ENCODE measurements at places on chromosomes 3 and 15.

DNA sequence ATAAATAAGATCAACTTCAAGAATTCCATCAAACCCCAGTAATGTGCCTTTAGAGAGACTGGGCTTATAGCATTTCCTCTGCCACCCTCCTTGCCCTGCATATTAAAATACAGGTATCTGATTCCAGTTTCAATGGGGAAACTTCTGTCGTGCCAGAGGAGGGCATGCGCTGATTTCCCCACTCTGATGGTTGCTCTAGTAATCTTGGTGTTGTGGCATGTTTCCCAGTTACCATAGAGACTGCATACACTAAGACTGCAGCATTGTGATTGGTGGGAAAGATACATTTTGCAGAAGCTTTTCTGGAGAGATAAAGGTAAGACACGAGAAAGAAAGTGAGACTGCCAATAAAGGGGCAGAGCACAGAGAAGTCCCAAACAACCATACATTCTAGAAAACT, 225.6 kb downstream of the TIGIT start:
- DNase-seq = peak; percentile 47

DNA sequence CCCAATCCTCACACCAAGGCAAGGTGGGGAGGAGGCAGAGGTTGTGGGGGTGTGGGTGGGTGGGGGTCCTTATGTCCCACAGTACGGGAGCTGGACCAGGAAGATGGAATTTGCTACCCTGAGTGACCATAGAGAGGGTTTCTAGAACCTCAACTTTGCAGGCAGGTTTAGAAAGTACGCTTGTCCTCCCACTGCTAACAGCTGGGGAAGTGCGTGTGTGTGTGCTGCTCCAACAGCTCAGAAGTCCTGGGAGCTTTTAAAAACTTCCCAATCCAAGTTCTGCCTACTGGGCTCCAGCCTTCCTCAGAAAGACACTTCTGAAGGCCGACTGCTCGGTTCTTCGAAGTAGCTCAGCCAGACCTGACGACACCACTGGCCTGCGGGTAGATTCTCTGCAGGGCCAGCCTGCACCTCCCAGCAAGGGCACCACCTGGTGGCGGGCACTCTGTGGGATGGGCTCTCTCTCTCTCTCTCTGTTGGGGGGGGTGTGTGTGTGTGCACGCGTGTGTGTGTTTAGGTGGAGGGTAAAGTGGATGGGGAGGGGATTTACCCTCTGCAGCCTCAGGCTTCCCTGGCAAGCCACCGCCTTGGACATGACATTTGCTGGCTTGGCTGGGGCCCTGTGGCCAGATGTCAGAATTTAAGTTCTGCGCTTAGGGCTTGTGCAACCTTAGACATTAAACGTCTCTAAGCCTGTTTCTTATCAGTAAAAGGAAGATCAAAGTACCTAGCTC, 15.6 kb downstream of the TMEM158 start:
- DNase-seq = no peak

- no peak for DNase-seq
These were observed 619.0 kb upstream of the GOLIM4 start for GRCh38 chr3:168714609-168715240.

GRCh38 chr3:22361521-22361920, 610.5 kb upstream of the ZNF385D start:
- no peak for DNase-seq

DNA sequence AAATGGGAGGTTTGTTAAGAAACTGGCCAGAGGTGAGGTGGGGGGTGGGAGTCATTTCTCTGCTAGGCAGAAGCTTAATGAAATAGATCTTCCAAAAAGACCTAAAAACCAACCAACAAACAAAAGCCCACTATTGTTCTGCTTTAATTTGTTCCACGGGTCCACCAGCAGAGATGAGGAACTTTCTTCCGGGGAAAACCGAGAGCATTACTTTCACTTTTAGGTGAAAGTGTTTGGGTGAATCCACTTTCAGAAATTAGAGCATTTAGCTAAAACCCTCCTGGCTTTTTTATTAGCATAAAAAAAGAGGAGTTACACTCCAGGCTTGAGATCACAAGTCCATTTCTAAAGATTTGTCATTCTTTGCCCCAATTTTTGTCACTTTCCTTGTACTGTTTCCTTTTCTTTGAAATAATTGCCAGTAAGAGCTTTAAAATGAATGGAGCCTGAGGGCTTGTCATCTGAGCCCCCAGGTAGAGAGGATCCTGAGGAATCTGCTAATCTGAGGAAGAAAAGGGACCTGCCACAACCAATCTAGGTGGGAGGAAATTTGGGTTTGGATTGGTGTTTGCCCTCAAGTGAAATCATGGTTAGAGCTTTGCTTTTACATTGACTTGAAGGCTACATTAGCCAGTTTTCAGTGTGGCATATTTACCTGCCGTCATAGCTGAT, 667.6 kb downstream of the NAALADL2 start:
- no peak for DNase-seq

DNA sequence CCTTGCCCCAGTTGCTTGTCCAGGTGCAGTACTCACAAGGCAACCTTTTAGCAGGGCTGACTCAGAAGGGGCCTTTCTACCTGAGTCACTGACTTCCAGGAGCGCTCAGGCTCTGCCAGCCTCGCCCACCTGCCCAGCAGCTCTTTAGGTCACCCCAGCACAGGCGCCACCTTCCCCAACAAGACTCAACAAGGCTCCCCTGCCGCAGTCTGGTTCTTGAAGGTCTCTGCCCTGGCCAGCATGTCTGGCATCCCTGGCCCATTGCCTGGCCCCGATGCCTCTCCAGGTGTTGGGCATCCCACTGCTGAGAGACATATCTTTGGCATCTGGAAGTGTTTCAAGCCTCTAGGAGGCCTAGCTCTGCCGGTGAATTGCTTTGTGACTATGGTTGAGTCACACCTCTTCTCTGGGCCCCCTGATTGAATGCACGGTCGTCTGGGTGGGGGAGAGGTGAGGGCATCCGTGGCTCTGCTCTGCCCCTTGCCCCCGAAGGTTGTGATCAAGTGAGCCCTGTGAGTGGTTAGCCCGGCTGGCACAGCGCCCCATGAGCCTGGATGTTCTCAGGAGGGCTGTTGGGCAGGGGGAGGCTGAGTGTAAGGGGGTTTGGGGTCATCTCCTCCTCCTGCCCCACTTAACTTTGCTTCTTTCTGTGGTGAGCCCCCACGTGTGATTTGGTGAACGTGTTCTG, 21.6 kb downstream of the SNX33 start:
- no peak for DNase-seq

GRCh38 chr15:85651548-85651947, 143.2 kb downstream of the KLHL25 start:
- no peak for DNase-seq

DNA sequence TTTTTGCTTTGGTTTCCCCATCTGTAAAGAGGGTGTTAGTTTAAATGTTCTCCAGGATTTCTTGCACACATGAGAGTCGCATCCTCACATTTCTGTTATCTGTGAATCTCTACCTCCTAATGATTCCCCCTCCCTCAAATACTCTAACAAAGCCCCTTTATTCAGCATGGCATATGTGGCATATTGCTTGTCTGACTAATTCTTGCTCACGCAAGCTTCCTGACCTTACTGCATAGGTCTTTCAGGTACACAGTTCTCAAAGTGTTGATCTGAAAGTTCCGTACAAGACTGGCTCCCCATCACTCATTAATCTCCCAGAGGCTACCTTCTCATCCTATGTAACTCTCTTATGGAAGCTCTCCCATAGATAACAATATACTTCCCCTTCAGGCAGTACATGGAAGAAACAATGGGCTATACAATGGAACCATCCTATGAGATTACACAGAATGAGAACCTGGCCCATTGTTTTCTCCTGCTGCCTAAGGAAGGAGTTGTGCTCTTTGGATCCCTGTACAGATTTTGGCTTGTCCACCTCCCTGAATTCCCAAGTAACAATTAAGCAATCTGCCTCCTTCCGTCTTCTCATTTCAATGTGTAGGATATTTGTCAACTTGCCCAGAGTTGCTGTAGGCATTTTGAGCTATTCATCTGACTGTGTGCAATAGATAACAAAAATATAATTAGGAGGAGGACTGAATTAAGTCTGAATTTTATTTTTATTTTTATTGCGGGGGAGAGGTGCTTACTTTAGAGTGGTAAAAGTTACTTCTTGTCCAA, 51.0 kb downstream of the PPARG start:
- DNase-seq = no peak

- DNase-seq = no peak
These were observed 484.5 kb downstream of the IGSF11 start for GRCh38 chr3:118550122-118550521.

DNA sequence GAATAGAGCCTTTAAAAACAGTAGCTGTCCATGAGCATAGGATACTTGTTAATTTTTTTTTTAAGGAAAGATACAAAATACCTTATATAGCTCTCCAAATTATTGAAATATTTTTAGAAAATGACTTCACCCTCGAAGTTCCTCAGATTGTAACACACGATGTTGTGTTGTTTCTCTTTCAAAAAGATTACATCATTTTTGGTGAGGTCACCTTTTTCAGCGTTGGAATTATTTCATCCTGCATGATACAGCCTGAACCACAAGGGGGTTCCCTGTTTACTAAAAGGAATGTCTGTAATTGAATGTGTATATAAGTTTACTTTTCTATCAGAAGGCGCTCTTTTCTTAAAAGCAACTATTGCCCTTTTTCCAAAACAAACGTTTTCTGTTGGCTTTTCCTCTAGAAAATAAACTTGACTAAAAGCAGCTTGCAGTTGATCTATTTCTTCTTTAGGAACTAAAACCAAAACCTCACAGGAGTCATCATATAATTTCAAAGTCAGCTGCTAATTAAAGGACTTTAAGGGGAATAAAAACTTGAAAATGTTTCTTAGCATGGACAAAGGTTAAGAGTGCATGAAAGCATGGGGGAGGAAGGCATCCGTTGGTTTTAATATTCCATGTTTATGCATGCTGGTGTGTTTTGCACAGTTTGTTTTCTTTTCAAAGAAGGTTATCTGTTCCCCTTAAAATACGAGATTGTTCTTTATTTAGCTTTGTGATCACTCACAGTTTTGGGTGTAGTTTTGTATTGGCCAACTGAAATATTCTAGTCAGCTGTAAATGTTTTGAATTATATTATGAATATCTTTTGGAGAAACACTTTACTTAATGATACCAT, 29.4 kb downstream of the LYSMD4 start:
- DNase-seq = peak; percentile 50

GRCh38 chr3:11603628-11604027, 40.1 kb downstream of the VGLL4 start:
- DNase-seq = no peak

- DNase-seq = no peak
These were observed 42.0 kb downstream of the BFSP2 start for GRCh38 chr3:133441867-133442270.

DNA sequence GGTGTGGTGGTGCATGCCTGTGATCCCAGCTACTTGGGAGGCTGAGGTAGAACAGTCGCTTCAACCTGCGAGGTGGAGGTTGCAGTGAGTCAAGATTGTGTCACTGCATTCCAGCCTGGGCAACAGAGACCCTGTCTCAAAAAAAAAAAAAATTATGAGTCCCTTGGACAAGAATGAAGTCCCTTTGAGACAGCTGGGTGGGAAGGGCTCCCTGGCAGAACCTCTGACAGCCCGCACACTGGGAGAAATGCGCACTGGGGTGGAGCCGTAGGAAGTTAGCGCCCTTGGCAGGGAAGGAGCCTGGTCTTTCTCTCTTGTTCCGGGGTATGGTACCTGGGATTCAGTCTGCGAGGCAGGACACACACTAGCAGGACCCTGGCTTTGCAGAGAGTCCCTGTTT, 51.4 kb downstream of the SLC30A4 start:
- DNase-seq = no peak

- no peak for DNase-seq
These were observed 25.3 kb downstream of the NCEH1 start for GRCh38 chr3:172685331-172686214.

- no peak for DNase-seq
These were observed 122.4 kb downstream of the THSD4 start for GRCh38 chr15:71237456-71238188.

GRCh38 chr15:79248183-79248582, 34.3 kb upstream of the ANKRD34C start:
- no peak for DNase-seq

DNA sequence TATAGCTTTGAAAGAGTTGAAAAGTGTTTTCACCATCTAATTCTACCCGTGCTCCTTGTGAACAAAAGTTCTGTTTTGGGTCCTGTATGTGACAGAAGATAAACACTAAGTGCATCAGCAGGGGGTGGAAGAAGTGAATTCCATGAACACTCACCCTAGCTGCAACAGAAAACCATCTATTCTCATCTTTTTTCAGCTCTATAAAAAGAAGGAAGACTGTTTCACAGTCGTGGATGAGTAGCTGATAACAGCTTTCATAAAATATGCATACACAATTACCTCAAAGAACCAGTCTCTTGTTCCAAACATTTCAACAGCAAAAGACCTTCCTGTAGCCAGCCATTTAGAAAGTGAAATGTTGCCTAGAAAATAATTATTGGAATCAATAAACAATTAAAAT, 281.7 kb upstream of the RASGRP1 start:
- DNase-seq = no peak

DNA sequence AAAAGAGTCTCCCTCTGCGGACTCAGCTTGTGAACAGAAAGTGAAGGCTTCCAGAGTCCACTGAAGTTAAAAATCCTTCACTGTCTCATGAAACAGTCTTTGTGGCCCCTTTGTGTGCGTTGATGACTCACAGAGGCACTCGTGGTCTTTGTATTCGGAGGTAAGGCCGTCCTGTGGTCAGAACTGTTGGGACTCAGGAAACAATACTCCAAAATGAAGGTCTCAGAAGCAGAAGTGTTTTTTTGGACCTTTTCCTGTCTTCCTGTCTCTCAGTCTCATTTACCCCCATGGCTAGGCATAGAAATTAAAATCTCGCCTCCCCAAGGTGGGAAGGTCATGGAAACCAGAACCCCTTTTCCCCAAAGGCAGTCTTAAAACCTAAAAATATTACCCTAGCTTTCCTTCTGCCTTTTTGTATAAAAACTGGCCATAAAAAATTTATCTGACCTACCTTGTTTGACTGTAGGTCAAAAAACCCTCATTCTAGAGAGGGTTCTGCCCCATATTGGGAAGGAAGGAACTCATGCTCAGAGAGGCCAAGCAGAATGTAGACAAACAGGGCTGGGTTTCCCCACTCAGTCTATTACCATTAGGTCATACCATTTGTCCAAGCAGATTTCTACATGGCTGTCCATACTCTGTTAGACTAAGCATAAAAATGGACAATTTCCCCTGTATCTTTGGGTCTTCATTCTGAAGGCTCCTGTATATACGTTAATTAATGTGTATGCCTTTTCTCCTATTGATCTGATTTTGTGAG, 19.1 kb upstream of the EPB42 start:
- no peak for DNase-seq

GRCh38 chr3:170642882-170643601, 57.2 kb upstream of the SLC7A14 start:
- DNase-seq = peak; percentile 98

GRCh38 chr3:33910031-33910430, 111.6 kb downstream of the PDCD6IP start:
- no peak for DNase-seq
